ENCODE measurements at places on chromosomes 7 and 10.

DNA sequence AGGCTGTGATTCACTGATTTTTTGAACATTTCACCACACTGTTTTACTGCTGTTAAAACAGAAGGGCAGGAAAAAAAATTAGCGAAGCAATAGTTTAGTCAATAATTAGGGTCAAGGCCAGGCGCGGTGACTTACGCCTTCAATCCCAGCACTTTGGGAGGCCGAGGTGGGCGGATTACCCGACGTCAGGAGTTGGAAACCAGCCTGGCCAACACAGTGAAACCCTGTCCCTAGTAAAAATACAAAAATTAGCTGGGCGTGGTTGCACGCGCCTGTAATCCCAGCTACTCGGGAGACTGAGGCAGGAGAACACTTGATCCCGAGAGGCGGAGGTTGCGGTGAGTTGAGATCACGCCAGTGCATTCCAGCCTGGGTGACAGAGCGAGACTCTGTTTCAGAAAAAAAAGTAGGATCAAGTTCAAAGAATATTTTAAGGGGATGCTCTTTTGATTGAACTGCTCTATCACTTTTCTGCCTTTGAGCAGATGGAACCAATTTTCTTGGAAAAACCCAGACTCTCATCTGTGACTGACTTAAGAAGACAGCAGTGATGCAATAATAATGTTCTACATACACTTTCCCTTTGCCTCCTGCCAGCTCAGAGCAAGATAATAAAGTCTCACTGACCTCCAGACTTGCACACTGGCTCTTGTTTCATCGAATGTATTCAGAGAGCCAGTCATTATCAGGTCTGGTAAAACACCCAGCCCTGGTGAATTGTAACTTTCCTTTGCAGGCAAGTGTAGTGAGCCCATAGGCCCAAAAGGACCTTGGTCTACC is 1.6 kb upstream of the PPA1 start:
- DNase-seq, result no peak

DNA sequence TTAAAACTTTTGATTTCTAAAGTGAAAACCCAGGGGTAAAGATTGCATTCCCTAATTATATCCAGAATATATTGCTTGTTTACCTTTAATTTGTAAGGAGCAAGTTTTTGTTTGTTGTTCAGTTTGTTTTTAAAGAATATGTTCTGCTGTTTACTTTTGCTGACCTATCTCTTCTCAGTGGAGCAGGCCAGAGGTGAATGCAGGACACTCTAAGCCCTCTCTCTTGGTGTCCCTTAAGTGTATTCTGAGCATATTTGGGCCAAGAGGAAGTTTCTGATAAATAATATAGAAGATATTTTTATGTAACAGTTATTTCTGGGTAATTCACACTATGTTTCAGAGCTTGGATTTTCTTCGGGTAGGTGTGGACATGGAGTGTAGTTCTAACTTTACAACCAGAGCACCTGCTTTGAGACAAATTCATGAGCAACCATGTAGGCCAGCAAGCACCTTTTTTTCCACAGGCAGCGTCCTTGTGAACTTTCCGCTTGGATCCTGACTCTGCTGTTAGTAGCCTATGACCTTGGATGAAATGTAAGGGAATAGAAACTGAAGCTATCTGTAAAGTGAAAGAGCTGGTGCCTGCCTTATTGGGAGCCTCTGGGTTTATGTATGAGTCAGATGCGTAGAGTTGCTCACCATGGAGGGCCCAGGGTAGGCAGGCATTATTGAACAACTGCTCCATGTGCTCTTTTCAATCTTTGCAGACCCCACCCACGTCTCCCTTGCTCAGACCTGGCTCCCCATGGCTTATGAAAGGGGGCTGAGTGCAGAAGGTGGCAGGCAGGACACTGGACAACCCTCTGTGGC is 16.1 kb downstream of the OGDH start:
- no peak for DNase-seq

DNA sequence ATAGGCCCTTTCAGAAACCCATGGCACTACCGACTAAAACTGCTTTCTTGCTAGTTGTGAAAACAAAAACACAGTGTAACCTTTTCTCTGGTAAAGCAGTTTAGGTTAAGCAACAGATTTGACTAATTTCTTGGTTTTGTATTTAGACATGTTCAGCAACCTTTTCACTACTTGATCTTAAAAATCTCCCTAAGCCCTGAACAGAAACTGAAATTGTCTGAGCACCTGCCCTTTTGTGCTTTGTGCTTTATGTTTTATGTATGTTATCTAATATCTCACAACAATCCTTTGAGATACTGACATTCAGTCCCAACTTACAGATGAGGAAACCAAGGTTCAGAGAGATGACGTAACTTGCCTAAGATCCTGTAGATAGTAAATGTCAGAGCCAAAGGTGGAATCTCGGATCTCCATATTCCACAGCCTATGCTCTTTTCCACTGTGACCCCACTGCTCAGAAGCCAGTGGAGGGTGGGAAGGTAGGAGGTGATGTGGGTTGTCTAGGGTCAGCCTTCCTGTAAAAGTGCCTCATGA is 146.6 kb downstream of the LCOR start:
- DNase-seq, result no peak

- DNase-seq, result peak; percentile 88
Observed at GRCh38 chr7:129089521-129090212, 34.8 kb upstream of the TNPO3 start.

DNA sequence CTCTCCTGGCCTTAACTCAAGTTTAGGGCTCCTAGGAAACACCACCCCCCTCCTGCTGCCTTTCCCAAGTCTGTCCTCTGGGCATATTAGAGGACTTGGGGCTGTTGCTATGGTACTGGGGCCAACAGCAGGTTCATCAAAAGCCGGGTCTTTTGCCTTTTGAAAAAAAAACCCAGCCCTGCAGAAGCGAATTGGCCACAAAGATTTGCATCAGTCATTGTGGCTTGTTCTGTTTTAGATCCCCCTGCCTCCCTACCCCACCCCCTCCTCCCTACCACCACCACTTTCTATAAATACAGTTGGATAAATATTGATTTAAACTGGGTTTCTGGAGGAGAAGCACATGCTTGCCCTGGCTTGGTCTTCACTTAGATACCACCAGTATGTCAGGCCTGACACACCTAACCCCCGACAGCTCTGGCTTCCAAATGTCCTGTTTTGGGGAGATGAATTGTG is 7.0 kb downstream of the MXI1 start:
- DNase-seq, result no peak

- DNase-seq, result no peak
Observed at GRCh38 chr7:154879629-154880028, 123.3 kb downstream of the PAXIP1 start.
